LoVo (cell line): ENCODE measurements at places on chromosomes 5 and 9.
A peak's percentile ranks its signal among the peaks of the same experiment; 100 is the strongest.

DNA sequence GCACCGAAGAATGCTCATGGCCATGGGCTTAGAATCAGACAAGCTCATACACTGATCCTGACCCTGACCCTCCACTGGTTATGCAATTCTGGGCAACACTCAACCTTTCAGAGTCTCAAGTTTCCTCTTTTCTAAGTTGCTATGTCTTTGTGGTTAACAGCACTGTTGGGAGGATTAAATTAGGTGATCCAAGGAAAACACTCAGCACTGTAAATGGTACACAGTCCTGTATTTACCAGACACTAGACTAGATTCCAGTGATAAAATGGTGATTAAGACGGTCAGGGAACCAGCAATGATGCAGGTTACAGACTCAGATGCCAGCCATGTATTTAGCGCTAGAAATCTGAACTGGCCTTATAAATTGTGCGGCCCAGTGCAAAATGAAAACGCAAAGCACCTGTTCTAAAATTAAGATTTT, 8.1 kb downstream of the ARL15 start:
- no peak for DNase-seq

DNA sequence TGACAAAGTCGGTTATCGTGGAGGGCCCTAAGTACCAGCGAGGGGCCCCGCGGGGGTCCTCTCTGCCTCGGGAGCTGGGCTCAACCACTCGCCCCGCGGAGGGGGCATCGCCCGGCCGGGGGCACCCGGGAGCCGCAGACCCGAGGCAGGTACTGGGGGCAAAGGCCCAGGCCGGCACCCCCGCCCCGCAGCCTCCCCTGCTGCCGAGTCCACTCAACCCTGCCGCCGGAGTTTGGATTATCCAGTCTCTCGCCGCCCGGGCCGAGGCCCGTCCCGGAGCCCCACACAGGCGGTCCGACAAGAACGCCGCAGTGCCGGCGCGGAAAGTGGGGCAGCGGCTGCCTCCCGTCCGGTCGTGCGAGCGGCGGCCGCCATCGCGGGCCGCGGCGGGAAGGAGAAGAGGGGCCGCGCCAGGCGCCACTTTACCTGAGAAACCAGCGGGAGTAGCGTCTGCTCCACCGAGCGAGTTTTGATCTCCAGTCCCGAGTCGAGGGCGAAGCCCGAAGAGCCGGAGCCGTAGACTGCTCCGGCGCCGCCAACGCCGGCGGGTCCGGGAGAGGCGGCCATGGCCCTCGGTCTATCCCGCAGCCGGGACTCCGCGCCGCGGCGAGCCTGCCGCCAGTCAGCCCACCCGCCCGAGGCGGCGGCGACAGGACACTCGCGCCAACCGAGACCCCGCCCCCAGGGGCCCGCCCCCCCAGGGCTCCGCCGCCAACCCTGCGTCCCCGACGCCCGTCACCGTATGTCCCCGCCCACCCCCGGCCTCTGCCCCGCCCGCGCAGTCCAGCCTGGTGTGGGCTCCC, at the start of gene CTNNAL1:
TSS of gene CTNNAL1 (minus strand) at position 624 of the 803 bp plus-strand sequence. CDS start at position 567, 57 bp downstream.
- peak; percentile 84 for DNase-seq

DNA sequence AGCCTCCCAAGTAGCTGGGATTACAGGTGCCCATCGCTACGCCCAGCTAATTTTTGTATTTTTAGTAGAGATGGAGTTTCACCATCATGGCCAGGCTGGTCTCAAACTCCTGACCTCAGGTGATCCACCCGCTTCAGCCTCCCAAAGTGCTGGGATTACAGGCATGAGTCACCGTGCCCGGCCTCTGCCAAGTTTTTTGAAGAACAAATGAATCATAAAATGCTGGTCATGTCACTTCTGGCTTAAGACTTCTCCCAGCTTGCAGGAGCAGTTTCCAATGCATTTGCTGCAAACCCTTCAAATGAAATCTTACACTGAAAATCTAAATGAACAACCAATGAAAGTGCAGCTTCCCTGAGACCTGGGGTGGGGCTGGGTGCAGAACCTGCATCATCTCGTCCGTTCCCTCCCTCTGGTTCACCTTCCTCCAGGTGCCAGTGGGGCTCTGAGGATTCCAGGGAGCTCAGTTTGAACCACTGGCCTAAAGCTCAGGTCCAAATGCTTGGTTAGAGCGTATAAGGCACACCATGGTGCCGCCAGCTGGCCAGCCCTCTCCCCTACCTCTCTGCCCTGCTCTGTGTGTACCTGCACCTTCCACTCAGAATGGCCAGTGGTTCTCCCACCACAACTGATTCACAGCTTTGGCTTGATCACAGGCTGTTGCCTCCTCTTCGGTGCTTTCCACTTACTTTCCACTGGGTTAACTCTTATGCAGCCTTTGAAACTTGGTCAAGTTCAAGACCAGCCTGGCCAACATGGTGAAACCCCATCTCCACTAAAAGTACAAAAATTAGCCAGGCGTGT, 39.8 kb upstream of the FUBP3 start:
- DNase-seq: peak; percentile 65

DNA sequence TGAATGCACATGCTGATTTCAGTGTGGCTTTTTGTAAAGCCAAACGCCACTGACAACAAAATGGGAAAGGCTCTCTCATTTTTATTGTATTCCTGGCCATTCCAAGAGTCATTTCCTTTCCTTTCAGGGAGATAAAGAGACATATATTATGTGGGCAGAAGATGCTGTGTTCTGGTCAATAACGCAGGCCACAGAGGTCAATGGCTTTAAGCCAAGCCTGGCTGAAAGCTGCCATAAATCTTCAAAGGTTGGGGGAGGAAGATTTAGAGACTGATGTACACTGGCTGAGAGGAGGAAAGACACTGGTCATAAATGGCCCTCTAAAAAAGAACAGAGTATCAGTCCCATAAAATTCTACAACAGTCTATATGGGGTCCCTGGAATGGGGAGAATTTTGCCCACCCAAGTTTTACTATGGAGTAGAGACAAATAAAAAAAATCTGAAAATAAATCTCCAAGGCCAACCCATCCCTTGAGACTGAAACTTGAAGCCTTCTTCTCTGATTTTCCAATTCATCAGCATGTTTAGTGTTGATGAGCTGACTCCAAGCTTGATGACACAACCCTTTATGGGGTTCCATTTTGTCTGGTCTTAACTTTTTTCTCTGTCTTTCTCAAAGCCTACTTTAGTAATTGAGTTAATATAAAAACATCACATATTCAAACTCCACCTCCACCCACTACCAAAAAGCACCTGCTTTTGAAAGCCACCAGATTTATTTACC, 152.1 kb upstream of the SLC24A2 start:
- DNase-seq: no peak

- DNase-seq: no peak
These were observed 18.5 kb downstream of the TMEM268 start for GRCh38 chr9:114629563-114630090.

- no peak for DNase-seq
These were observed 41.4 kb downstream of the LIFR start for GRCh38 chr5:38515092-38515491.
